ENCODE measurements at places on chromosomes 1 and 21.

DNA sequence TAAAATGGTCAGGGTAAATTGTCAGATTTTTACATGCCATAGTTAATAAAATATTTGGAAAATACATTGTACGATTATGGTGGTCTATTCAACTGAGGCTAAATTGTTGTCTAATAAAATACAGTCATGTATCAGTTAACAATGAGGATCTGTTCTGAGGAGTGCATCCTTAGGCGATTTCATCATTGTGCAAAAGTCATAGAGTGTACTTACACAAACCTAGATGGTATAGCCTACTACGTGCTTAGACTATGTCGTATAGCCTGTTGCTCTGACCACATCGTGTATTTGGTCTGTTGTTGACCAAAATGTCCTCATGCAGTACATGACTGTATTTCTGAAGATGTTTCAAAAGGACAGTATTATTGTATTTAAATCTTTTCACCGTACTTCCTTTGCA, 5.2 kb downstream of the EEIG2 start:
- no peak for DNase-seq

DNA sequence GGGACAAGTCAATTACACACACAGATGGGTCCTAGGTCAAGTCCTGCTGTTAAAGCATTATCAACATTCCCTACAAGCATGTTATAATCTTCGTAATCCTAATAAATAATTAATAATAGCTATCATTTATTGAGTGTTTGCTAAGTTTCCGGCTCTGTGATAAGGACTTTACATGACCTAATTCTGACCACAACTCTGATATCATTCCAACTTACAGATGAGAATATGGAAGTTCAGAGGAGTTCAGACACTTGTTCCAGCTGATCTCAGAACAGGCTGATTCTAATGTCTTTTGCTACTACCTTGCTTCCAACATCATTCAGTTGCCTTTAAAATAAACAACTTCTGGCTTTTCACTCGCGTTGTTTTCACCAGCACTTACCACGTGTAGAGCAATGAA, 770.1 kb upstream of the CXADR start:
- DNase-seq: no peak

- DNase-seq: no peak
These were observed 105.2 kb downstream of the EDEM3 start for GRCh38 chr1:184649451-184649888.

GRCh38 chr1:12658531-12659453, 14.9 kb downstream of the AADACL4 start:
- DNase-seq: no peak

DNA sequence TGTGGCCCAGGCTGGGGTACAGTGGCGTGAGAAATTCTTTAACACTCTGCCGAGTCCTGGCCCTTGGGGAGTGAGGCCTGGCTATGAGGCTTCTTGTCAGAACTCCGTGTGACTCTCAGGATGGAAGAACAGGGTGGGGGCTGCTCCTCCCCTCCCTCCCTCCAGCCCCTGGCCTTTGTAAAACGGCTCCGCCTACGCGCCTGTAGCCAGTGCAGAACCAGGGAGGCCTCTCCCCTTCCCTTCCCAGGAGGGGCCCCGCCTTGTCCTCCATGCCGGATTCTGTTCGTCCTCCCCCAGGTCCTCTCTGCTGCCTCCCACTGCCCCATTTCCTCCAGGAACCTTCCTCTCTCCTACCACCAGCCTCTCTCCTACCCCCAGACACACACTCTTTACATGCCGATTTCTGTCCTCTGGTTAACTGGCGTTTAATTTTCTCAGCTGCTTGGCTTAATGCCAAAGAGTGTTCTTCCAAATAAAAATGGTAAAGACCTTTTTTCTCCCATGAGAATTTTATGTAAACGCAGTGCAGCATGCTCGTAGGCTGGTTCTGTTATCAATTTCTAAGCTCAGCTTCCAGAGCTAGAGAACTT, 21.0 kb downstream of the PDE9A start:
- DNase-seq: no peak

- DNase-seq: no peak
These were observed 28.2 kb downstream of the PRDM2 start for GRCh38 chr1:13728091-13728715.

DNA sequence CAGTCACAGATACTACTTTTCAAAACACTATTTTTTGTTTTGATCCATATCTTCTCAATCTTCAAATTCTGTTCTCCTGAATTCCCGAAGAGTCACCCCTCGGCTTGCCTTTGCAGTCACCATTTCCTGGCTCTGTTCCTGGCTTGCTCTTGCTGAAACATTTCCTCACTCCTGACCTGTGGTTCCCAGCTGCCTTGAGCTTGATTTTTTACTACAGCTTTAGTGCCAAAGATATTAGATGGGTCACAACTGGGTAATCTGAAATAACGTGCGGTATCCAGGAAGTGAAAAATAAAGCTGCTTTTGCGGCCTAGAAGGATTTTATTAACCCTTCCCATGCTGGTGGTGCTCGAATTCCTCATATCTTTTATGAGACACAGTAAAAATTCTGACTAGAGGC, 318.8 kb downstream of the PCP4 start:
- DNase-seq: no peak

- DNase-seq: no peak
These were observed 311.5 kb upstream of the DEPDC1 start for GRCh38 chr1:68808351-68808750.

- DNase-seq: peak; percentile 56
These were observed 603.5 kb upstream of the ADAMTS5 start for GRCh38 chr21:27570306-27570868.

DNA sequence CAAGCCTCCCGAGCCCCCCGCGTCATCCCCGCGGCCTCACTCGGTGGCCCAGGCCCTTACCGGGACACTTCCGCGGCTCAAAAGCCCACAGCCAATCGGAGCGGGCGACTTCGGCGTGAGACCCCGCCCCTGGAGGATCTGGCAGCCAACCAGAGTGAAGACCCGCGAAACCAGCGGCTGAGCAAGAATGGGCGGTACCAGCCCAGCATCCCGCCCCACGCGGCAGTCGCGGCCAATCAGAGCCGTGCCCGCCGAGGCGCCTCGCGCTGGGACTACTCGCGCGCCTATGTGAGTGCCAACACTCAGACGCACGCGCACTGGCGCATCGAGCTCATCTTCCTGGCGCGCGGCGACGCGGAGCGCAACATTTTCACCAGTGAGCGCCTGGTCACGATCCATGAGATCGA, 22.5 kb downstream of the DISP3 start:
- DNase-seq: peak; percentile 38

DNA sequence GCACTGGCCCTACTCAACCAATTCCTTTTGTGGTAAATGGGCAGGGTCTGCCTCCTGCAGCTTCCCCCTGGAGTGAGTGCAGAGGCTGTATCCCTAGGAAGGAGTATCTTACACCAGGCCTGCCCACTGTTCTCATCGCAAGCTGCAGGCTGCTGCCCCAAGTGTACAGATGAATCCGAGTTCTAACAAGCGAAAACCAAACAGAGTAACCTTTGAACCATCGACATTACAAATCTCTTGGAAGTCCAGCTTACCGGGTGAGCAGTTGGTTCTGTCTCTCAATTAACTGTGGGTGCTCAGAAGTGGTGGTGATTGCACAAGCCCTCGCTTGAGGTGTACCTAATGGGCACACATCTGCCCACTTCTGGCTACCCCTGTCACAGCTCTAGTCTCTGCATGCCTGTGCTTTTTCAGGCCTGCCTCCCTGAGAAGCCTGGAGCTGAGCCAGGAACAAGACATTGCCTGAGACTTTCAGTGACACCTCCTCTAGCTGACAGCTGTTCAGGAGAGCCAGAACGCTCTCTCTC, 22.7 kb downstream of the INAVA start:
- DNase-seq: no peak

- no peak for DNase-seq
These were observed 27.7 kb downstream of the MYOG start for GRCh38 chr1:203057911-203058675.

GRCh38 chr1:6127587-6128163, 52.4 kb downstream of the CHD5 start:
- peak; percentile 89 for DNase-seq

DNA sequence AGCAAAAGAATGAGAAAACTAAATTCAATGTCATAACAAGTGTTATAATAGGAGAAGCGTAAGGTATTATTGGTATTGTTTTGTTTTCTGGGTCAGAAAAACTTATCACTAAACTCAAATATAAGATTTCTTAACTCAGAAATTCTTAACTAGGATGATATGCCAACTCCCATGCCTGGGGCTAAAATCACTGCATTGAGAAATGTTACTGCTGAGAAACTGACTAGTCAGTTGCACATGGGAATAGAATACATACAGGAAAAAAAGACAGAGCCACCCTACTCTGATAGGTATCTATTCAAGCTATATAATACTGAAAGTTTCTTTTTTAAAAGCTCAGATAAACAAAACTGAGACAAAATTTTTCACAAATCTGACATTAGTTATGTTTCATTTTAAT, 56.3 kb downstream of the PRPF38A start:
- no peak for DNase-seq

DNA sequence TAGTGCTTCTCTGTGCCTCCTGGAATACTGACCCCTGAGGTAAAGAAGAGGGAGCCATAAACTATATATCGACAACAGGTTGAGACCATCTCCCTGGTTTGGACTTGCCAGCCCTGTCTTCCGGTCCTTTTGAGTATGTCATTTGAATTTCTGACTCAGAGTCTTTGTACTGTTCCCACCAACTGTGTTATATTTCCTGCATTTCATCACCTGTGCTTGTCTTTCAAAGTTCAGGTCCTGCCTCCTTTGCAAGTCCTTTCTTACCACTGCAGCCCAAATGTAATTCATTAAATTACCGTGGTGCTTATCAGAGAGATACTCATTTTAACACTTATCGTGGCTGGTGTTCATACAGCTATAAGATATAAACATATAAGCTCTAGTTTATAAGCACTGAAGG, 10.7 kb downstream of the AK5 start:
- no peak for DNase-seq

- no peak for DNase-seq
These were observed 819 bp downstream of the PYHIN1 start for GRCh38 chr1:158932171-158932570.

DNA sequence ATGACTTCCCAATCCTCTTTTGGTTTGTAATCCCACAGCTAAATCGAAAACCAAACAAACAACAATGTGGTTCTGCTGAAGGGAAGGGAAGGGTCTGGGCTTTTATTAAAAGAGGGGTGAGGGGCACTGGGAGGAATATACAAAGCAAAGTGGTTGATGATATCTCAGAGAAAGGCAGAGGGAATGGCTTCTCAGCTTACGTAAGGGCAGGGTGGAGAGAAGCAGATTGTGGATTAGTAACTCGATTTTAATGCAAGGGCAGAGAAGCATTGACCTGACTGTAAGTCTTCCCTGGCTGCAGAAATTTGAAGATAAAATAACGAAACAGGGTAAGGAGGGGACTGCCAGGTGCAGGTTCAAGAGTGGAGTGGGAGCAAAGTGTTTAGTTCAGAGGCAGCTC, 438.2 kb upstream of the LRRC7 start:
- no peak for DNase-seq

DNA sequence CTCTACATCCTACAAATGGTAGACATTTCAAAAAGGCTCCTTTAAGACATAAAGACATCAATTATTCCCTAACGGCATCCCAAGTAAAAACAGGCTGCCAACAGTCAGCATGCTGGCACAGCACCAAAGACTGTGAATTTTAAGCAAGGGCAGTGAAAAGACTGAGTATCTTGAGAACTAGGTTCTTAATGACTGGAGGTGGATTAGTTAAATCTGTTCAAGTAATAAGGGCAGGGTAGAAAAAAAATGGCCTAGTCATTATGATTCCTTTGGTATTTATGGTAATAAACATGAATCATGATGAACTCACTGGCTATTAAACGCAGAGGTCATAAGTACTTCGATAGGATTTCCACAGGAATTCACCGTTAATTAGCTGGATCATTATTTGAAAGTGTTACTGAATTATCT, 75.2 kb downstream of the KIFAP3 start:
- no peak for DNase-seq

DNA sequence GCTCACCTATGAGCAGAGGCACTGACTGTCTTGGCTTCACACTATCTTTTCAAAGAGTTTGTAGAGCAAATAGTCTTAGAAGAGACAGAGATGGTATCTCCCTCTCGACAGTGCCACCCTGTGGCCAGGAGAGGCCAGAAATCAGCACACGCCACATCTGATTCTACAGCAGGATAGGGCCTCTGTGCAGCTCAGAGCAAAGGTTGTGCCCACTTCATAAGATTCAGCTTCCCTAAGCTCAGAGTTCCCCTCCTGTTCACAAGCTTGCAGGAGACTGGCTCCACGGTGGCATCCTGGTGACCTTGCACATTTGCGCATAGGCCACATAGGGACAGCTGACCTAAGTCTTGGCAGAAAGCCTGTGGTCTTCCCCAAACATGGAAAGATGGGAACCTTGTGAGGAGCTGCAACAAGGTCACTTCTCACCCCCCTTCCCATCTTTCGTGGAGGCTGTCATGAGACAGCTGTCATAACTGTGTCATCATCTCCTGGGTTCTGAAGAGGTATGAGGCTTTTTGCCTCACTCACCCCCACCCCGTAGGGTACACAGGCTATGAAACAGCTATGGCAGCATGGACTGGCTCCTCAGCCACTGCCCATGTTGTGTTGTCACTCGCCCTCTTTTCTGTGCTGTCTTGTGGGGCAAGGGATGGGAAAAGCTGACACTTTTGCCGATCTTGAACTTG, 3.0 kb downstream of the ITLN2 start:
- DNase-seq: no peak

DNA sequence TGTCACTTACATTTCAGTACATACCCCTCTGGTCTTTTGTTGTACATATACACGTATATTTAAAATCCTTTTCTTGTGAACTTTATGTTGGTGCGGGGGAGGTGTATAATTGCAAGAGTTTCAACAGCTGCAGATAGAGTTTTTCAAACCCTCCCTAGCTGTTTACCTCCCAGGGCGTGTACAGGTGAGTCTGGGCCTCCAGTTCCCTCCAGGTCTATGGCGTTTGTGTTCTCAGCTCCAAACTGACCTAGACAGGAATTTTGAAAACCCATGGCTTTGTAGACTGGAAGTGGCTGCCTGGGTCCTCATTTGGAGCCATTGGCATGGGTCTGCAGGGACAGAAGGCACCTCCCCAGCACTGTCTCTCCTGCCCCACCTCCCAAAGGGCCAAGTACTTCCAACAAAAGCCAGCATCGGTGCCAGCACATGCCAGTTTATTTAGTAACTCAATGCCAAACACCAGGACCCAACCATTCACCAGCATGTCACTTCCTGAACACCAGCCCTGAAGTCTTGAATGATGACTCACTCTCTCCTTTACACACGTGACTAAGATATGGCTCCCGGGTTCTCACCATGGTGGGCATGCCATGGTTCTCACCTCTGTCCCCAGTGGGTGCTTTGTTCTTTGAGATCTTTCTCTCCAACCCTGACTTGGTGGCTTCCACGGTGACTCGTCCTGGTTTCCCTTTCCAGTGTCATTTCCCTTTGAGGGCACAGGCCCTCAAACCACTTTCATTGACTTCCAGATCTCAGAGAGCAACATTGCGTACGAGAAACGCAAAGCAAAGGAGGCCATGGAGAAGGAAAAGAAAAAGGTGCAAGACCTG, 57.3 kb upstream of the EFHD2 start:
- peak; percentile 86 for DNase-seq

GRCh38 chr1:105102371-105102770, 1352.7 kb downstream of the AMY1C start:
- DNase-seq: no peak

GRCh38 chr1:59077466-59078069, 219.3 kb upstream of the FGGY start:
- DNase-seq: no peak

- DNase-seq: peak; percentile 67
These were observed 6.0 kb upstream of the SEC16B start for GRCh38 chr1:177975588-177976495.

GRCh38 chr1:208510192-208510952, 266.2 kb upstream of the PLXNA2 start:
- no peak for DNase-seq

GRCh38 chr1:110976089-110976488, 12.4 kb upstream of the LRIF1 start:
- no peak for DNase-seq

All from RWPE2 (cell line).